ENCODE measurements at places on chromosomes 2 and 18.

DNA sequence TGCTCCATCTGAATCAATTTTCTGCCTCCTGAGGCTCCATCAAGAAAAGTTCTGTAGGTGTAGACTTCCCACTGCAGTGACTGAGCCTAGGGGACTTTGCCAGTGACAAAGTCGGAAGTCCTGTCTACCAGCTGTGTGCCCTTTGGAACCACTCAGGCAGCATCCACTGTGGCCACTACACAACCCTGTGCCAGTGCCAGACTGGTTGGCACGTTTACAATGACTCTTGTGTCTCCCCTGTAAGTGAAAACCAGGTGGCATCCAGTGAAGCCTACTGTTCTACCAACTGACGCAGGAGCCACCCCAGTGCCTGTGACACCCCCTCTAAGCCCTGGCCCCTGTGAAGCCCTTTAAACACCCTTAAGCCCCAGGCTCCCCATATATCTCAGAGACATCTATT, 132.1 kb upstream of the SERPINE2 start:
- no peak for DNase-seq

DNA sequence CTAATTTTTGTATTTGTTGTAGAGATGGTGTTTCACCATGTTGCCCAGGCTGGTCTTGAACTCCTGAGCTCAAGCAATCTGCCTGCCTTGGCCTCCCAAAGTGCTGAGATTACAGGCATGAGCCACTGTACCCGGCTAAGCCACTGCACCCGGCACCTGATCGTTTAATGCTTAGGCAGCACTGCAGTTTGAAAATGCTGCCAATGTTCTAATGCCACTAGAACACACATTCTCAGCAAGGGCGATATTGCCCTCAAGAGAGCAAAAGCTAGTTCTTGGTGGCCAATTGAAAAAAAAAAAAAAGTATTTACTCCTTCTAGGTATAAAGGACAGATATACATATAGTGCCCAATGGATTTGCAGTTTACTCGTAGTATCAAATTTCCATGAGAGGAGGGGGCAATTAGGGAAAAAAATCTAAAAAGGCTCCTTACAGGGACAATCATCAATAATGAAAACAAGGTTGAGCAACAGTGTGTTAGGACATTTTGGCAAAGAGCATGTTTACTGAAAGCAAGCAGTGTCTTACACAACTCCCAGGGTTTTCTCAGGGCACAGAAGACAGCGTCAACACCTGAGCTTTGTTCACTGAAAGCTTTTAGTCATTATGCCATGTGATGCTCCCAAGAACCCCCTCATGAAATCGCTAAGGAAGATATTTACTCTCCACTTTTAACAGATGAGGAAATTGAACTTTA, 199.9 kb upstream of the PKDCC start:
- no peak for DNase-seq

- peak; percentile 55 for DNase-seq
Measured at GRCh38 chr18:59837586-59837985, 62.2 kb upstream of the PMAIP1 start.

- DNase-seq, result no peak
Measured at GRCh38 chr2:47721296-47721695, 61.6 kb upstream of the MSH6 start.

Measured in activated naive CD4-positive, alpha-beta T cell treated with anti-CD3 and anti-CD28 coated beads, Interleukin-2, amount 10 ng/mL, durations not matched to agents 7 days and 5 days (primary cell).